ENCODE measurements at places on chromosomes 3 and 15.
A peak's percentile ranks its signal among the peaks of the same experiment; 100 is the strongest.

- DNase-seq: no peak
These were observed 100.4 kb downstream of the SERPINI1 start for GRCh38 chr3:167835953-167836352.

DNA sequence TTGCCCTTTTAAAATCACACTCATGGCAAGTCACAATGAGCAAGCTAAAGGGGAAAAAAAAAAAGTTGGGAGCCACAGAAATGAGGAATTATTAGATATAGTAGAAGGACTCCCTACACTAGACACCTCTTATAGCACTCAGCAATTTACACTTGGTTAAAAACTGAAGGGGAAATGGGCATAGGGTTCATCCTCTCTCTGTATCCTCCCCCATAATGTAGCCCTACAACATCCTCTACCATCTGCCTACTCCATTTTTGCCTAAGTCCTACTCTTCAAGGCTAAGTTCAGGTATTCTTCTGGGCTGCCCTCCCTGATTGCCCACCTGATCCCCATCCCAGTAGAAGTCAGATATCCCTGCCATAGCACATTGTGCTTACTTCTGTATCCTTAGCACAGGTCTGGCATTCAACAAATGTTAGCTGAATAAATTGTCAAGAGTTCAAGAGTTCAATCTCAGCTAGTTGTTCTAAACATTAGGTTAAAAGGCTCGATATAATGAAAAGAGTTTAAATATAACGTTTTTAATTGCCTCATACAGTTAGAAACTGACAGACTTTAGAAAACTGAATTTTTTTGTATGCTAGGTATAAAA lies 14.5 kb downstream of the SETD2 start:
- DNase-seq: no peak

DNA sequence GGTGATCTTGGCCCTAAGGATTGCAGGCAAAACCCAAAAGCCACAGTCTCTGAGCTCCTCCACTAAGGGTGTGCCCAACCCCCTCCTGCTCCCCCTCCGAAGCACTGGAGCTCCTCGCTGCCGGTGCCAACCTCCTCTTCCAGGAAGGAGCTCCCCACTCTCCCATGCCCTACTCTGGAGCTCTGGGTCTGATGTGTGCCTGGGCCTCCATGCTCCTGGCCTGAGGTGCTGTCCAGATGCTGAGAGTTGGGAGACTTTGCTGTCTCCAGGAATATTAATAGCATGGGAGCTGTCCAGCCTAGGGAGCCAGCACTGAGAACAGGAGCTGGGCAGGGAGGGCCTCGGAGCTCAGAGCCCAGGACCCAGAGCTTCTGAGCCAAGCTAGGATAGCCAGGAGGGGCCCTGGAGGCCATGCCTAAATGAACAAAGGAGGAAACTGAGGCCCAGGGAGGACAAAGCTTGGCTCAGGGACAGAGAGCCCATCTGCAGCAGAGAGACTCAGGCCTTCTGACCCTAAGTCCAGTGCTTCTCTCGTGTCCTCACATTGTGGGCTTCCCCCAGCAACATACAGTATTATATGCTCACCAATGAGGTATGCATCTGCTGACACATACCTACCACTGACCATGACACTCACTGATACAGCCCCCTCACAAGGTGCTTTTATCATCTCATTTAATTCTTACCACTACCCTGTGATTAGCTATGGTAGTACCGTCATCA lies 36.9 kb upstream of the HERC1 start:
- DNase-seq: peak; percentile 52

DNA sequence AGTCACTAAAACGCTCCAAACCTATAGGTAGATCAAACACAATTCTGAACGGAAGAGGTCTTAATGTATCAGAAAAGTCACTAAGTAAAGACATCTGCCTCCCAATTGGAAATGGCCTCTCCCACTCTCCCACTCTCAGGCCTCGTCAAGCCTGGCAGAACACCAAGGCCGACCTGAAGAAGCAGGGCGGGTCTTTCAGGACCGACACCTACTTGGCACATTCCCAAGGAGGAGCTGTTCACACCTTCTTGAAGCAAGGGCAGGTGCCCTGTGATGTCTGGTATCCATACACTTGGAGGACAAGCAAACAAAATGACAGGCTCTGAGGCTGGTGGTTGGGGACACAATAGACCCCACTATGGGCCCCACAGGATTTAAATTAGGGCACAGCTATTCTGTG lies 30.0 kb downstream of the XXYLT1 start:
- DNase-seq: no peak

GRCh38 chr15:69234676-69235075 lies 64.0 kb upstream of the PAQR5 start:
- DNase-seq: no peak

DNA sequence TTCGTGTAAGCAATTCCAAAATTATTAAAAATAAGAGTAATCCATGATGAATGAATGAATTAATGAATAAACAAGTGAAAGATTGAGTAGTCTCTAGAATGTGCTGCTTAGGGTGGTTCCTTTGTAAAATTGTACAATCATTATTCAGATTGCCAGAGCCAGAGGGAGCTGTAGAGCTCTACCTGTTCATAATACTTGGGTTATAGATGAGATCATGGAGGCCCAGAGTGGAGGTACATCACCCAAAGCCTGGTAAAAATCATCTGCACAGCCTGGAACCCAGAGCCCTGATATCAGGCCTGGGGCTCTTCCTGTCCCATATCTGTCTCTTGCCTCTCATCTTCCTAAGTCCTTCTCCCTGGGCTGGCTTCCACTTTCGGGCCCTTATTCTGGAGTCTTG lies 297.2 kb downstream of the RPLP1 start:
- DNase-seq: no peak

GRCh38 chr3:4356546-4357410 lies 53.6 kb downstream of the SETMAR start:
- no peak for DNase-seq

GRCh38 chr15:80888846-80889245 lies 100.8 kb downstream of the MESD start:
- no peak for DNase-seq

- DNase-seq: no peak
These were observed 123.4 kb upstream of the PRR20G start for GRCh38 chr3:127411083-127411727.

GRCh38 chr15:75640483-75641178 lies 607 bp upstream of the IMP3 start:
- DNase-seq: peak; percentile 32

DNA sequence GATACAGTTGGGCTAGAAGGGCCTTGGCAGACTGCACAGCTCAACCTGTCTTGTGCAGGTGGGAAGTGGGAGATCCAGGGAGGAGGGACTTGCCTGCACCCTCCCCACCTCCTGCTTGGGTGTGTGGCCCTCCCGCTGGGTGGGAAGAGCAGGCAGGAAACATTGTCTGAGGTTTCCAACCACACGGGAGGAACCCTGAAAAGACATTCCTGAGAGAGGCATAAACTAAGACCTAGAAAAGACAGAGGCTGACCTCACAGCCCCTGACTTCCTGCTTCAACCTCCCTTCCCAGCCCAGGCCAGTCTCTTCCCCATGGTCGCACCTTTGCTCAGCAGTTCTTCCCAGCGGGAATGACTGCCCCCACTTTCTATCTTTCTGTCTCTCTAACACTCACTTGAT lies 46.3 kb upstream of the INSYN1 start:
- DNase-seq: no peak

DNA sequence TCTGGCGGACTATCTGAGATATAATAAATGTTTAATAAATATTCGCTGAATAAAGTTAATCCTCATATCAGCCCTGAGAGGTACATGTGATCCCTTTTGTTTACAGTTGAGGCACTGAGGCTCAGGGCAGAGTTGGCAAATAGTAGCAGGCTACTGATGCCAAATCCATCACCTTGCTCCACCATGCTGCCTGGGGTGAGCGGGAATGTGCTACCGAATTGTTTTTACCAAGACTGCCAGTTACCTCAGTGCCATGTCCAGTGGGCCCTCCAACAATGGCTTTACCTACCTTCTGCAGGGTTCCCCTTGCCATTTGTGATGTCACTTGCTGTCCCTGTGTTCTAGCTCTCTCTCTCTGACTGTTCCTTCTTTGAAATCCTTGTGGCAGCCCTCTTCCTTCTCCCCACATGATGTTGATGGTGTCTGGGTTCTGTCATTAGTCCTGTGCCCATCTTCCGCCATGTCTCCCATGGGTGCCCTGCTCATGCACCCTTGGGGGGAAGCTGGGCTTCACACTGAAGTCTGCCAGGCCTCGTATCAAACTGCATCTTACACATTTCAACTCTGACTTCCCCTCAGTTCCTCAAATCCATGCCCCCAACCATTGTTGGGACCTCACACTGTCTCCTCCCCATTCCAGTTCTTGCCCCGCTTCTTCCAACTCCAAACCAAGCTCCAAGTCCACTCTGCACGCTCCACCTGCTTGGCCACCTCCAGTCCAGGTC lies 35.4 kb downstream of the SLCO2A1 start:
- no peak for DNase-seq

DNA sequence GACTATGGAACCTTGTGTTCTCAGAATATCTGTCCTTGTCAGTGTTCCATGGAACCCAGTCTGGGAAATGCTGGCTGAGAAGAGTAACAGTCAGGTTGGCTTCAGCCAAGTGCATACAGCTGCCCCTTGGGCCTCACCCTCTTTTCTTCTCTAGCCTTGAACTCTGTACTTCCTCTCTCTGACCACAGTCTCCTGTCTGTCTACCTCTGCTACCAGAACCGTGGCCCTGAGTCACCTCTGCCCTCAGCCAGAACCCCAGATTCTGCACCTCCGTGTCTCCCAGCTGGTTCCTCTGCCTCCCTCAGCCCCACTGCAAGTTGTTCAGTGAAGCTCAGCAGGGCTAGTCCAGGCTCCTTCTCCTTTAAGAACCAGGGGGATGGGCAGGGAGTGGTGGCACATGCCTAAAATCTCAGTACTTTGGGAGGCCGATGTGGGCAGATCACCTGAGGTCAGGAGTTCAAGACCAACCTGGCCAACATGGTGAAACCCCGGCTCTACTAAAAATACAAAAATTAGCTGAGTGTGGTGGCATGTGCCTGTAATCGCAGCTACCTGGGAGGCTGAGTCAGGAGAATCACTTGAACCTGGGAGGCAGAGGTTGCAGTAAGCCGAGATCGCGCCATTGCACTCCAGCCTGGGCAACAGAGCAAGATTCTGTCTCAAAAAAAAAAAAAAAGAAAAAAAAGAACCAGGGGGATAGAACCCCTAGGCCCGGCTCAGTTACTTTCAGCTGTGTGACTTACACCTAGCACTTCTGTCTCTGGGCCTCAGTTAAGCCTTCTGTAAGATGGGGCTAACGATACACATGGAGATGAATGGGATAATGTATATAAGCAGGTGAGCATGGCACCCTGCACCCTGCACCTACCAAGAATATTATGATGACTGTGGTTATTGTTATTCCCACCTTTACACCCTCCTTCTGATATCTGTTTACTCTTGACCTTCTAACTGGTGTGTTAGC lies 24.3 kb upstream of the TATDN2 start:
- no peak for DNase-seq

GRCh38 chr15:100021653-100022052 lies 288.4 kb upstream of the LYSMD4 start:
- no peak for DNase-seq

- DNase-seq: no peak
These were observed 94.6 kb downstream of the ZPLD1 start for GRCh38 chr3:102529452-102529851.

DNA sequence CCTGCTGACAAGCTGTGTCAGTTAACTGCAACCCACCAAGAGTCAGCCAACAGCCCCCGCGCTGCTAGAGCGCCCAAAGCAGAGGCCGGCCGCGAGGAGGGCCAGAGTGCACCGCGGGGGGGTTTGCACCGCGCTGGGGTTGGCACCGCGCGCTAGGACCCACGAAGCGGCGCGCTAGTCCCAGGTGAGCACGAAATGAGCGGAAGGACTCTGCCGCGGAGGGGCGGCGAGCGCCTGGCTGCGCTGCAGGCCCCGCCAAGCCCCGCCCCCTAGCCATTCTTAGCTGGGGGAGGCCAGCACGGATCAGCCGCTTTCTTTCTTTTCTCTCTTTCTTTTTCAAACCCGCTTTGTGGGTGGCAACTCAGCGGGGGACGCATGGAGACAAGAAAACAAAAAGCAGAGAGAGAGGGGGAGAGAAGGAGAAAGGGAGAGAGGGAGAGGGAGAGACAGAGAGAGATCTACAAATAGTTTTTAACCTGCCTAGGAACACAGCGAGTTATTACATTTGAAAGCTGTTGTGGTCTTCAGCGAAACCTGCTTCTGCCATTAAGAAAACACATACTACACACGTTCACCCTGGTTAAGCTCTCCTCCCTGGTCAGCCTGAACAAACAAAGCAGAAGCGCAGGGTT lies 6.9 kb upstream of the FOXB1 start:
- no peak for DNase-seq

DNA sequence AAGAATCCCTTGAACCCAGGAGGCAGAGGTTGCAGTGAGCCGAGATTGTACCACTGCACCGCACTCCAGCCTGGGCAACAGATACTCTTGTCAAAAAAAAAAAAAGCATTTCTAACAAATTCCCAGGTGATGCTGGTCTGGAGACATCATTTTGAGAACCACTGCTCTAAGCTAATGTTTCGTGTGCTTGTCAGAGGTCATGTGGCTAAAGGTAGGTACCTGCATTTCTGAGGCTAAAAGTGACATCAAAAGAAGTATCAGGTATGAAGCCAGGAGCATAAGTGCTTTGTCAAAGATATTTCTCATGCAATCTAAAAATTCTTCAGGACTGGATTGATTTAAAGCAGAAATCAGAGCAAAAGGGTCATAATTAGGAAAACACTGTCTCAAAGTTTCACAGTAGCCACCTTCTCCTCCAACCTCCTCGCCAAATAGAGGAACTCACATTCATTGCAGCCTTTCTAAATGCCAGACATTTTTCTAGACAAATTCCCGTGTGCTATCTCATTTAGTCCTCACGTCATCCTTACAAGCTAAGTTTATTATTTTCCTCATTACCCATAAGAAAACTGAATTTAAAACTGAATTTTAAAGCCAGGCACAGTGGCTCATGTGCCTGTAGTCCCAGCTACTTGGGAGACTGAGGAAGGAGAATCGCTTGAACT lies 25.7 kb upstream of the GSK3B start:
- DNase-seq: no peak

- peak; percentile 53 for DNase-seq
These were observed 1.8 kb upstream of the SRGAP3 start for GRCh38 chr3:9251055-9251786.

DNA sequence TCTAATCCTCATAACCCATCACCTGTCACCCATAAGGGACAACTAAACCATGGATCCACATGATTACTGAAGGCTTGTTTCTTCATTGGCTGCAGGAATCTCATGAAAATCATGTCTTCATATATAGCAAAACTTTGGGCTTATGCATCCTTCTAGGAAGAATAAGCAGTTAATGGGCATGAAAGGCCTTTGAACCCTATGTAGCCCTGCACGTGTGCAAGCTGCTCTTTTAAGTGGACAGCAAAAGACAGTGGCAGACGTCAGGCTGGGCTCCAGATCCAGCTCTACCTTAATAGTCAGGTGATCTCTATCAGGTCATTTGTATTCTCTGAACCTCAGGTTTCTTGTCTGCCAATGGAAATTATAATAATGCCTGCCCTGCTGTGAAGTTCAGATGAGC lies 18.9 kb downstream of the CYP19A1 start:
- no peak for DNase-seq

GRCh38 chr3:194076475-194076874 lies 59.5 kb upstream of the HES1 start:
- DNase-seq: no peak

Measured in adrenal gland (tissue), 19 donors.